ENCODE measurements at places on chromosomes 2 and 18.

DNA sequence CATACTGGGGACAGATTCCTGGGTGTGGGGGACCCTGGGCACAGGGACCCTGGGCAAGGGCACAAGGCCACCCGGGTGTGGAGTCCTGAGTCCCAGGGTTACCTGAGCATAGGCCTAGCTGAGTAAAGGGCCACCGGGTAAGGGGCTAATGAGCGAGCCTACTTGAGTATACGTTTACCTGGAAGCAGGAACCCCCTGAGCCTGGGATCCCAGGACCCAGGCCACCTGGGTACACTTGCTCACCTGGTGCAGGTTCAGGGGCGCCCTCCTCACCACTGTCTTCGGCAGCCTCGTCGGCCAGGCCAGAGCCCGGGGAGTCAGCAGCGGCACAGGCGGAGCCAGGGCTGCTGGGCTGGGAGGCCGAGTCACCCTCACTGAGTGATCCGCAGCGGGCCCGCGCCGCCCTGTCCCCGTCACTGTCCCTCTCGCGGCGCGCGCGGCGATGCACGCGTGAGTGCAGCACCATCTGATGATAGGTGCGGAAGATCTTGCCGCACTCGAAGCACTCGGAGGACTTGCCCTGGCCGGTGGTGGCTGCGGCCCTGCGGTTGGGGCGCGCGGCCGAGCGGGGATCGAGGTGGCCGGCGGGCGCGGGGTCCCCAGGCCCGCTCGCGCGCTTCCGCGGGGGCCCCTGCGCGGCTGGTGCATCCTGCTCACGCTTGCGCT, 53.9 kb downstream of the ZNF516 start:
- no peak for DNase-seq

- DNase-seq = peak; percentile 11
These were observed 495.4 kb upstream of the PIK3C3 start for GRCh38 chr18:41459656-41460055.

DNA sequence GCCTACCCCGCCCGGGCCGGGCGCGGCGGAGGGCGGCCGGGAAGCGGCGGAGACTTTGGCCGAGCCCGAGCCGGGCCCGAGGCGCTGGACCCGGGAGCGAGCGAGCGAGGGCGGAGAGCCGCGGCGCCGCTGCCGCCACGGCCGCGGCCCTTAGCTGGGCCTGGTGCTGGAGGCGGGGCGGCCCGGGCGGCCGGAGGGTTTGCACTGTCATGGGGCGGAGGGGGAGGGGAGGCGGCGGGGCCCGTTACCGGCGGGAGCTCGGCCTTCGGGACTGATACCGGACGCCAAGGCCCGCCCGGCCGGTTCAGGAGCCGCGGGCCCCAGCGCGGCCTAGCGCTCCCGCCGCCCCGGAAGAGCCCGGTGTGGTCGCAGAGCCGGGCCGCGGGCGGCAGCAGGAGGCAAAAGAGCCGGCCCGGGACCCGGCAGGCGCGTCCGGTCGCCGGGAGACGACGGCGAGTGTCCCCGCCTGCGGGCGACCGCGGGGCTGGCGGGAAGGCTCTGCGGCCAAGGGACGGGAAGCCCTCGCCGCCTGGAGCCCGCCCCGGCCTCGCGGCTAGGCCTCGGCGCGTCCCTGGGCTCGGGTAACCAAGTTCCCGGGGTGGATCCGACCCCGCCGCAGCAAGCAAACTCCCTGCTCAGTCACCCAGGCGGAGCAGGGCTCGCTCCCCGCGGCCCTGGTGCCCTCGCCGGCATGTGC, 697 bp downstream of the KCMF1 start:
- DNase-seq = no peak

GRCh38 chr2:189002079-189002478, 27.9 kb downstream of the COL3A1 start:
- DNase-seq = peak; percentile 76

- DNase-seq = peak; percentile 95
These were observed 26.0 kb downstream of the CTAGE1 start for GRCh38 chr18:22391407-22392345.

DNA sequence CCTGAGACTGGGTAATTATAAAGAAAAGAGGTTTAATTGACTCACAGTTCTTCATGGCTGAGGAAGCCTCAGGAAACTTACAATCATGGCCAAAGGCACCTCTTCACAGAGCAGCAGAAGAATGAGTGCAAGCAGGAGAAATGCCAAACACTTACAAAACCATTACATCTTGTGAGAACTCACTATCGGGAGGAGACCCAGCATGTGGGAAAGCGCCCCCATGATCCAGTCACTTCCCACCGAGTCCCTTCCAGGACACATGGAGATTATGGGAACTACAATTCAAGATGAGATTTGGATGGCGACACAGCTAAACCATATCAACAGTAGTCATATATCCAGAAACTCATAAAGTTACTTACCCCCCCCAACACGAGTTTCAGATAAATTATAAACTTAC, 28.6 kb downstream of the TLK1 start:
- DNase-seq = no peak

- DNase-seq = no peak
These were observed 164.1 kb upstream of the GATA6 start for GRCh38 chr18:22005191-22005841.

DNA sequence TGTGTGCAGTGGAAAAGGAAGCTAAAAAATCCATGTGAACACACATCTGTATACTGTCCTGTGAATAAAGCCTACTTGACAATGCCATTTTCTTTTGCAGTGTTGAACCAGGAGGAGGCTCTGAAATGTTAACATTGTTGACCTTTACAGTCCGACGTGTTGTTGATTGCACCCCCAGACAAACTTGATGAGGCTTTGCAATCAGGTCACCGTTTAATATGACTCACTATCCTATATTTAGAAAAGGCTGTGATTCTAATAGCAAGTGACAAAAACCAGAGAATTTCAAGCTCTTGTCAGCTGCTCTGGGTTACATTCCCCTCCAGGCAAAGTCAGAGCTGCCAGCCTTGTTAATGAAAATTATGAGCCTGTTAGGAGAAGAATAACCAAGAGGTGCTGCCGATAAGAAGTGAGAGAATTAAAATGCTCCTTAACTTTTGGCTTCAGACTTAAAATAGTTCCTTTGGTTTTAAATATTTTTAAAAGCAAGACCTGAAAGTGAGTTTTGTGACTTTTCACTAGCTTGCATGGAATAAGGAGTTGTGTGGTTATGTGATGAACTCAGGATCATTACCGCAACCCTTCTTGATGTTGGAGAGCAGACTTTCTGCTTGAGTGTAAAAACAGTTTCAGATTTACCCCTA, 162.1 kb downstream of the QPCT start:
- DNase-seq = peak; percentile 29

GRCh38 chr2:229887441-229887840, 34.4 kb downstream of the TRIP12 start:
- no peak for DNase-seq

DNA sequence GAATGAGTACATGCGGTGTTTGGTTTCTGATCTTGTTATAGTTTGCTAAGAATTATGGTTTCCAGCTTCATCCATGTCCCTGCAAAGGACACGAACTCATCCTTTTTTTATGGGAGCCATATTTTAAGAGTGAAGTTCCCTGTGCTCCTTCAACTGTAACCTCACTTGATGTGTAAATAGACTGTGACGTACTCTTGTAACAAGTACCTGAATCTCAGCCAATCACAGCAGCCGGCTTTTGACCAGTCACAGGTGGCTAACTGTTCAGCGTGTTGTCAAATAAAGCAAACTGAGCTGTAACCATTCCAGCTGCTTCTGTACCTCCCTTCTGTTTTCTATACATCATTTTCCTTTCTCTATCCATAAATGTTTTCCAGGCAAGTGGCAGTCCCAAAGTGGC, 774.3 kb upstream of the HS6ST1 start:
- no peak for DNase-seq

DNA sequence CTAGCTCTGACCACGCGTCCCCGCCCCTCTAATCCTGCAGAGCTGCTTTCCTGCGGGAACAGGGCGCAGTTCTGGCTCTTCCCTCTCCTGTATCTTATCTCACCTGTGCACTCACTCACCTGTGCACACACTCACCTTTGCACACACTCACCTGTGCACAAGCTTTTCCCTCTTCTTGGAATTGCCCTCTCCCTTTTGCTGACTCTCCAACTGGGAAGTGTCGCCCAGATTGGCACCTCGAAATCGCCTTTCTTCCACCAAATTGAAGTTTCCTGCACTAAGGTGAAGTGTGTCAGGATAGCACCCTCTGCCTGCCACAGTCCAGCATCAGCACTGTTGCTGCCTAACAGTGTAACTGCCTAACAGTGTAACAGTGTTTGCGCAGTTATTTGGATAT, 566 bp upstream of the CMPK2 start:
- peak; percentile 42 for DNase-seq

DNA sequence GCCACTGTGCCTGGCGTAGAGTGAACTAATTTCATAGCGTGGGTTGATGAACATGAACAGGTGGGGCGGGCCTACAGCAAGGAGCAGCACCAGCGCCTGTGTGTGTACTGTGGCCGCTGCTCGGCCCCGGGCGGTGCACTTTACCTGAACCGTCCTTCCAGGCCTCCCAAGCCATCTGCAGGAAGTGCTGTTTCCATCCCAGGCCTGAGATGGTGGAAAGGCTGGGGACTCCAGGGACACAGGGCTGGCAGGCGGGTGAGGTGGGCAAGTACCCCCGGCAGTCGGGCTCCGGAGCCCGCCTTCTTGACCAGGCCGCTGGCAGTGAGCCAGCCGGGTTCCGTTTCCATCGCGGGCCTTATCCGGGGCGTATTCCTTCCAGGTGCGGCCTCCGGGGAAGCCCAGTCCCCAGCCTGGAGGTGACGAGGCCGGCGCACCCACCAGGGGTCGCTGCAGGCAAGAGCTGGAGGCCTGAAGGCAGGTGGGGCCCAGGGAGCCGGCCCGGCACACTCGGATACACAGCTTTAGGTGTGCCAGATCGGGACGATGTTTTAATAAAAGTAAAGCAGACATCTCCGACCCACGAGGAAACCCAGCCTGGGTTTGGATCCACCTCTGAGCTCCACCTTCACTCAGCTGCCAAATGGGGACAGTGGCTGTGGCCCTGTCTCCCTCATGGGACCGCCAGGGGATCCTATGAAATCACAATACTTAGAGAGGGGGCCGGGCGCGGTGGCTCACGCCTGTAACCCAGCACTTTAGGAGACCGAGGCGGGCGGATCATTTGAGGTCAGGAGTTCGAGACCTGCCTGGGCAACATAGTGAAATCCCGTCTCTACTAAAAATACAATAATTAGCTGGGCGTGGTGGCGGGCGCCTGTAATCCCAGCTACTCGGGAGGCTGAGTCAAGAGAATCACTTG, 22.7 kb upstream of the PDIA6 start:
- DNase-seq = peak; percentile 9

DNA sequence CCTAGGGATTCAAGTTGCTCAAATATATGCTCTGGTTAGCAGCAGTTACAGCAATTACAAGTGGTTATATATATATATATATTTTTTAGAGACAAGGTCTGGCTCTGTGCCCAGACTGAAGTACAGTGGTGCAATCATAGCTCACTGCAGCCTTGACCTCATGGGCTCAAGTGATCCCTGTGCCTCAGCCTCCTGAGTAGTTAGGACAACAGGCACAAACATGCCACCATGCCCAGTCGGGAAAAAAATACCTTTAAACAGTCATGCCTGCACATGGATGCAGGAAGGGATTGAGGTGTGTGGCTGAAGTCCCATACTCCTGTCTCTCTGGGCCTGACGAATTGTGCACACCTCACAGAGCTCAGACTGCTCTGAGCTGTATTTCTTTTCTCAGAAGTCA, 19.6 kb upstream of the DNAH7 start:
- peak; percentile 59 for DNase-seq

DNA sequence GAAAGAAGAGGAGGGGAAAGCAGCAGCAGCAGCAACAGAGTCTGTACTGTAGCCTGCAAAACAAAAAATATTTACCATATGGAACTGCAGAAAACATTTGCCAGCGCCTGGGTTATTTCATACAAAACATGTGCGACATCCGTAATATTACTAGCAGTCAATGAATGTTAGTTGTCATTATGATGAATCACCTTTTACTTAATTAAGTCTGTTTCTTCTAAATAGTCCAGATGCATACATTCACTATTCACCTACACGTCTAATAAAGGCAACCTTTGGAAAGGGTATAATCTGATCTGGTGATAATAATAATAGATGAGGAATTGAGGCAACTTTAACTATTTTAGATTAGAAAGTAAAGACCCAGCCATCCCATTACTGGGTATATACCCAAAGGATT, 426.3 kb upstream of the ST6GAL2 start:
- DNase-seq = no peak

GRCh38 chr18:13036622-13037320, 45.6 kb downstream of the CEP192 start:
- DNase-seq = peak; percentile 29

- no peak for DNase-seq
These were observed 97.6 kb downstream of the MAPRE2 start for GRCh38 chr18:35138773-35139172.

Measured in amniotic epithelial cell (primary cell).